HS-27A (cell line): ENCODE measurements at places on chromosomes 12 and 14.

DNA sequence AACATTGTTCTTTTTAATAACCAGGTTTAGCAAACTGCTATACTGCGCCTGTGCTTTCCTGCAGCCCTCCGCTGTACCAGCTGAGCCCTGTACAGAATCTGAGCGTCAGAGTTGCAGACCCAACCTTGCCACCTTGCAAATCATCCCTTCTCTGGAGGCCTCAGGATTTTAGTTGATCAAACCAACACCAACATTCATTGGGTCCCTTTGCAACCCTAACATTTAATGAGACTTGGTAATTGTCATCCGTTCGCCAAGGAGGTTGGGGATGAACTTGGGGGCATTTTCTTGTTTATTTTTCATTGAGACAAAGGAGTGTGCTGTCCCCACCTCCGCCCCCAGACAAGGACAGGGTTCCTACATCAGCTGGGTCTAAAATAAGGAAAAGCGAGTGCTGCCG is 2.6 kb upstream of the GSC start:
- DNase-seq, result no peak

DNA sequence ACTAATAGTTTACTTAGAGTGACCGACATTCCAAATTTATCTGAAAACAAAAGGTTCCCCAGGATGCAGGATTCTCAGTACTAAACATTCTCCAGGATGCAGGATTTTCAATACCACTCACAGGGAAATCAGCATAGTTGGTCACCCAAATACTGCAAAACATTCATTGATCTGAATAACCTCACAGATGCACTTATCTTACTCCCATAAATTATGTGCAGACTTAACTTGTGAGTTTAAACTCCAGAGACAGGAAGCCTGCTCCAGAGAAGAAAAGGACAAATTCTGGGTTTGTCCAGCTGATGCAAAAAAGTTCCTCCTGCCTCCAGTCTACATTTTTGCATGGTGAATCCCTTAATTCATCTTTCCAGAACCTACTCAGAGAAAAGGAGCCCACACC is 514.2 kb upstream of the TMEM132C start:
- no peak for DNase-seq

GRCh38 chr14:68979722-68980451 is 785 bp upstream of the ACTN1 start:
- DNase-seq, result no peak

DNA sequence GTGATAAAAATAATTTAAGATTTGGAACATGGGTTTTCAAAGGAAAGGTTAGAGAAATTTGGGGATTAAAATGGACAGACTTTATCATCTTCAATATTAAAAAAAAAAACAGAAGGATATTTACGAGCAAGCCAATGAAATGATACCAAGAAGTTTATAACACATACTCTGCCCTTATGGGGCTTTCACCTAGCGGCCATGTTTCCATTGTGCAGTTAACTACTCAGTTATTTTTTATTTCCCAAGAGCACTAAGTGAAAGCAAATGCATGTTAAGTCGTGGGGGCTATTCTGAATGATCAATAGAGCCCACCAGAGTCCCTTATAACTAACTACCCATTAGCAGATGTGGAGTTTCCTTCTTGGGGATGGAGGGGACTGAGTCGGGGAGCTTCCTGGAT is 53.9 kb downstream of the ETV6 start:
- DNase-seq, result no peak
